ENCODE measurements at places on chromosomes 2 and 18.

- no peak for DNase-seq
Observed at GRCh38 chr2:53877556-53877955, 17.8 kb upstream of the GPR75 start.

DNA sequence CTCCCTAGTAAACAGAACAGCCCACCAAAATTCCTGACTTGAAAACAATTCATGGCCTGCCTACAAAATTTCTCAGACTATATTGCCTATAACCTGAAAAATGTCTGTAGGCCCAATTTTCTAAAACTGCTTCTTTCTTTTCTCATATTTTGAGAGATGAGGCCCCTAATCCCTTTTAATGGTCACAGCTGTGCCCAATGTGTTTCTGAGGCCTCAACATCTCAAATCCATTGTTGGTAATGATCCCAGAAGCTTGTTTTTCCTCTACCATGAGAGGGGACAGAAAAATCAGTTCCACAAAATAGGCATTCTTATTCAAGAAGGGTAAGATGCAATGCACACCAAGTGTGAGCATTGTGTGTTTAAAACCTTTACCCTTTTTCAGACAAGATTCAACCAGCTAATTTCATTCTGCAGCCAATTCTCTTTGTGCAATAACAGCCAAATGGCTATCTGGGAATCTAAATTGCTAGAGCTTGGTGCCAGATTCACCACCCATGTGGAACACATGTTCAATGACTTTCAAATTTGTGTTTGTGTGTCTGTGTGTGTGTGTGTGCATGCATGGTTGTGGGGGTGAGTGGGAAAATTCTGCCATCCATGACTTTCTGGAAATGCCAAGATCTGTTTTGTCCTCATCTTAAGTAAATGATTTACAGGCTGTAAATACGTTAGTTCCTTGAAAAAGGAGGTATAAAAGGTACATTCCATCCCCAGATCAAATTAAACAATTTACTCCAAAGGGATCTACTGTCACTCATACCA lies 319.5 kb downstream of the TNS1 start:
- no peak for DNase-seq

GRCh38 chr18:79983793-79984192 lies 4.6 kb downstream of the TXNL4A start:
- DNase-seq: no peak

DNA sequence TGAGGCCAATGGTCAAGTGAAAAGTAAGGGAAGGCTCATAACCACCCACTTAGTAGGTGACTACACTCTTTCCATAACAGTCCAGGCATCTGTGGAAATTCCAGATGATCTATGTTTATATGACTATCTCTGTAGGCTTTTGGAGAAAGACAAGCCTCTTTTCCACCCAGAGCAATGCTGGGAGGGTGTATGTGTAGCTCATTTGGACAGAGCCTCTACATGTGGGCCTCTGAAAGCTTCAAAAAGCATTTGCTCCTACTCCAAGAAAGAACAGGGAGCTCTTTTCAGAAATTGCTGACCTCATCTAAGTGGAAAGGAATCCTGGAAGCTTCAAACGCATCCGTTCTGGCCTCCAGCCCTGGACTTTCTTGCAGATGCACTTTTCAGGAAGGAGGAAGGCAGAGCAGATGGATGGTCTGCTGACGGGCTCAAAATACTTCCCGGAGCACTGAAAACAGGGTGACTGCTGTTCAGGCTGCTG lies 308.7 kb downstream of the LRATD1 start:
- no peak for DNase-seq

GRCh38 chr2:54866868-54867267 lies 143.4 kb downstream of the EML6 start:
- no peak for DNase-seq

- no peak for DNase-seq
Observed at GRCh38 chr2:10004401-10004800, 38.9 kb upstream of the KLF11 start.

DNA sequence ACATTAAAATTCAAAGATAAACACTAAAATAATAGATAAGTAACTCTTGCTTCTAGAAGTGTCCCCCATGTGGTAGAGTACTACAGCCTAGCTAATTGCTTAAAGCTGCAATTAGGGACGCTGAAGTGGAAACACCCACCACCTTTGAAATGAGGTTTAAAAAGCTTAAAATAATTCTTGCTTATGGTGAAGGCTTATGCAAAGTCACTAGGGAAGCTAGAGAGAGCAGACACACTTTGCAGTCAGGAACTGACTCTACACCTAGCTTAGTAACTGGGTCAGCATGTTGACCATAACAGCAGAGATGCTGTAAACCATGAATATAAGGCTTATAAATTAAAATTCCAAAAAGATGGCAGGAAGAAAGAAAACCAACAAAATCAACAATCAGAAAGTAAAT lies 65.4 kb upstream of the DSG1 start:
- no peak for DNase-seq

DNA sequence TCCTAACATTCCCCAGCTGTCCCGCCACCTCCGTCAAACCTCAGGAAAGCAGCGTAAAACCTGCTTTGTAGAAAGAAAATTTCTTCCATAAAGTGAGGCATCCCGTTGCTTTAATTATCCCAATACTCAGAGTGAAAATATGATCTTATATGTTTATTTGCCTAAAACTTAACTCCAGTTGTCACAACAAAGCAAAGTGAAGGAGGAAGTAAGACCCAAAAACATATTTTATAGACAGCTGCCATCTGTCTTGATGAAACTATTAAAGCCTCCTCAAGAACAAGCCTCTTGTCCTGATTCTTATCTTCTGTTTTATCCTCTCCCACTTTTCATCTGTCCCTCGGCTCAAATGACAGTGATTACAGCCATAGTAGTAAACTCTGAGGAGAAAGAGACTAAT lies 28.9 kb upstream of the LPIN2 start:
- no peak for DNase-seq

DNA sequence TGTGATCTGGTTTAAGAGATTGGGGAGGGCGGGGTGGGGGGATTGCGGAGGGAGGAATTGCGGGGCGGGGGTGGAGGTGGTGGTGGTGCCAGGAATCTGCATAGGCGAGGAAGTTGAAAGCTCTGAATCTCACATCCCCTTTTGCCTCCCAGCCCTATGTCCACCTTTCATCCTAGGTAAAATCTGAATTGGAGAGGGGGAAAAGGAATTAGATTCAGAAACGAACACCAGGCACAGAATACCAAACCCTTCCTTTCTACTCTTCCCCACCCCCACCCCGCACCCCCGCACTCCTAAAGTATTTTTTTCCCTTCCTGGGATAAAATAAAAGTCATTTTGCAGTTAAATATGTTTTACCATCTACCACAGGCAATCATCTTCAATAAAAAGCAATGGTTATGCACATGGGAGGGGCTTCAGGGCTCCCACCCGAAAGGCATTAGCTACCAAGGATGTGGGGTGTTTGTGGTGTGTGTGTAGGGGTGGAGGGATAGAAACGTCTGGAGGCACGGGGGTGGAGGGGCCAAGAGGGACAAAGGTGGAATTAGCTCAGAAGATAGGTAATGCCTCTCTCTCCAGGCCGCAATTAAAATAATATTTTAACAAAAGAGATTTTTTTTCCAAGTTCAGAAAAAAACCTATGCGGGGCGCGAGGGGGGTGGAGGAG lies 1.8 kb downstream of the IGFBP5 start:
- DNase-seq: no peak

DNA sequence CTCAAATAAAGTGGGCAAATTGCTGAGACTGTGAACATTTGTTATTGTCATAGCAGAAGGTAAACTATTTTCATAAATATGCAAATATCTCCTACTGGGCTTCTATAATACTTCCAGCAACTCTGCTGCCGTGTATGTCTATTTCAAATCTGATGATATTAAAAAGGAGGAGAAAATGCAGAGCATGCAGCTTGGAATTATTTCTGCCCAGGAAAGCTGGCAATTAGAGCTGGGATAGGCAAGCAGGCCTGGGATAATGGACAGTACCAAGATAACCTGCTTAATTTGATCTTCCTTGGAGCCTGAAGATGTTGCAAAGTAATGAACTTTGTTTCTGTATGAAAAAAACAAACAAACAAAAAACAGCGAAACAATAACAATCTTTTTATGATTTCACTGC lies 72.8 kb downstream of the HNMT start:
- no peak for DNase-seq

- DNase-seq: no peak
Observed at GRCh38 chr18:76102626-76103025, 392.4 kb downstream of the ZNF516 start.

- DNase-seq: no peak
Observed at GRCh38 chr2:124024561-124025170, 421 bp upstream of the CNTNAP5 start.

- DNase-seq: no peak
Observed at GRCh38 chr2:180583441-180584140, 396.8 kb upstream of the UBE2E3 start.

- no peak for DNase-seq
Observed at GRCh38 chr2:236993-237539, 26.8 kb downstream of the SH3YL1 start.

DNA sequence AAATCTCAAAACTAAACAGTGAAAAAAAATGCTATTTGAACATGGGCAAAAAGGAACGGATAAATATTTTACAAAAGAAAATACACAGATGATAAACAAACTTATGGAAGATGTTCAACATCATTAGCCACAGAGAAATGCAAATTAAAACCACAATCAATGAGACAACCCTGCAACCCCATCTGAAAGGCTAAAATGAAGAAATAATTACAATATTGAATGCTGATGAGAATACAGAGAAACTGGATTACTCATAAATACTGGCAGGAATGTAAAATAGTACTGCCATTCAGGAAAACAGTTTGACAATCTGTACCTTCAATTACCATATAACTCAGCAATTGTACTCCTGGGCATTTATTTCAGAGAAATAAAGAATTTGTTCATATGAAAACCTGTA lies 193.1 kb upstream of the UBE2E3 start:
- no peak for DNase-seq

- no peak for DNase-seq
Observed at GRCh38 chr2:29892585-29893259, 28.7 kb downstream of the ALK start.

DNA sequence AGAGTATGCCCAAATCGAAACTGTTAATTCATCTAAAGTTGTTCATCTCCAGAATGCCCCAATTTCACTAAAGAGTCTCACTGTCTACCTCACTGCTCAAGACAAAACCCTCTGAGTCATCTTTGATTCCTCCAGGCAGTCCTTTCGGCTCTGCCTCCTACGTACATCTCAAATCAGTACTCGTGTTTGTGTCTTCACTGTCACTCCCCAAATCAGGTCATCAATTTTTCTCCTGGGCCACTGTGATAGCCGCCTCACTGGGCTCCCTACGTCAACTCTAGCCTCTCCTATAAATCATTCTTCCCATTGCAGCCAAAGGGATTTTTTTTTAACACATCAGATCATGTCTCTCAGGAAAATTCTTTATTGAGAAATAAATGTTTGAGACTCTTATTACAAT lies 42.1 kb upstream of the TTC39C start:
- peak; percentile 36 for DNase-seq

GRCh38 chr2:162475661-162476060 lies 131.7 kb downstream of the GCA start:
- DNase-seq: no peak

GRCh38 chr2:38622210-38622609 lies 19.5 kb upstream of the HNRNPLL start:
- DNase-seq: no peak

GRCh38 chr2:191013682-191013931 lies 364 bp downstream of the STAT1 start:
- DNase-seq: no peak

DNA sequence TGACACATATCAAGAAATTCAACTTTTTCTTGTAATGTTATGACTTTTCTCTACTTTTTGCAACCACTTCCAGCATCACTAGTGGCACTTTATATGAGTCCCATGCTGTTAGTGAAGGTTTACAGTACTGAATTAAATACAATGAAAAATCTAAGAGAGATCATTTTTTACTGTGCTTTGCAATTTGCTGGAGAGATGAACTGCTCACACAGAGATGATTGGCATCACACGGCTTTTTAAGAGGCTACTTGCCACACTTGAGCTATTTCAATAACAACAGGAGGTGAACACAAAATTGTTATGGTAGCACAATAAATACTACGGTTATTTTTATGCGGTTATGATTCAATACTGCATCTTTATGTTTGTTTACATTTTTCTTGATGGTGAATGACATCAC lies 88.9 kb downstream of the DAW1 start:
- DNase-seq: no peak

- DNase-seq: no peak
Observed at GRCh38 chr2:177523781-177524180, 131.2 kb downstream of the AGPS start.

DNA sequence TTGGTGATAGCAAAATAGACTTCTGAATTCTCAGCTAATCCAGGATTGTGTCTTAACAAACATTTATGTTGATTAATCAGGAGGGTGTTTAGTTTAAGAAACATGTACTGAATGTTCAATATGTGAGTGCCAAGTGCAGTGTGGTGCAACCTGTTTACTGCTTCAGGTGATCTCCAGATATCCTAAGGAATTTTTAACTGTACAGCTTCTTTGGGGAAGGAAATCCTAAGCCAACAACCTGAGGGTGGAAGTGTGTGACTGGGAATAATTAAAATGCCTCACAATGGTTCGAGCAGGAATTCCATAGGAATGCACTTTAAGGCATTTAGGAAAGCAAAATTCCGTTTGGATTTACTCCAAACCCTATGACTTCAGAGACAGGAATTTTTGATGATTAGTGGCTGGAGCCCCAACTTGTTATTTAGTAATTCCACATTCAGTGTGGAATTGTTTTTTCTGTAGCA lies 16.4 kb downstream of the CRIM1 start:
- DNase-seq: no peak

DNA sequence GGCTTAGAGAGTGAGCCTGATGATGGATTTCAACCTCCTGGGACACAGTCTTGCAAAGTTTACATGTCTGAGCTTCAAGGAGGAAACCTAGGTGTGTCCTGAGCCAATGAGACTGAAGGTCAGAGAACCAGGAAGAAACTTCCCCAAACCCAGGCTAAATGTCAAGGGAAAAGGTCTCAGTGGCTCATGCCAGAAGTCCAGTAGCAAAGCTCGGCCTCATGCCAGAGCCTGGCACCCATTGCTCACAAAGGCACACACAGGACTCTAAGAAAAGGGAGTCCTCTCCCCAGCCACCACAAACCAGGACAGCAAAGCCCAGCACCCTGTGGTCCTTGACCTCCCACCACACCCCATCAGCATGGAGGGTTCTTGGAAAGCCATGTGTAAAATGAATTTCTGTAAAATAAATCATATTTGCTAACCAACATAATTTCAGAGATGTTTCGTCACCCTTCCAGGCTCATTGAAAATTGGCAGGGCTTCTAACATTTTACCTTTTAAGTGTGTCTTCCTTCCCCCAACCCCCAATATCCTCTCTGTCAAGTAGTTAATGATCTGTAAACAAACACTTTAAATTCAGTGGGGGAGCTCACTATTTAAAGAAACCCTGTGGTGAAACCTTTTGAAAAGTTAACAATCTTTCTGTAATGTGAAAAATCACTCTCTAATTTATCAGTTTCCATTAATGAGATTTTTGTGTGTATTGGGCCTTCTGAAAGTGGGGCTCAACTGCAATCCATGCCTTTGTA lies 77.1 kb downstream of the BCL11A start:
- DNase-seq: no peak

- DNase-seq: no peak
Observed at GRCh38 chr2:241417626-241418025, 61.5 kb downstream of the FARP2 start.
